ENCODE measurements at places on chromosomes 7 and 10.

- DNase-seq: no peak
Observed at GRCh38 chr10:113486531-113486930, 66.3 kb upstream of the HABP2 start.

DNA sequence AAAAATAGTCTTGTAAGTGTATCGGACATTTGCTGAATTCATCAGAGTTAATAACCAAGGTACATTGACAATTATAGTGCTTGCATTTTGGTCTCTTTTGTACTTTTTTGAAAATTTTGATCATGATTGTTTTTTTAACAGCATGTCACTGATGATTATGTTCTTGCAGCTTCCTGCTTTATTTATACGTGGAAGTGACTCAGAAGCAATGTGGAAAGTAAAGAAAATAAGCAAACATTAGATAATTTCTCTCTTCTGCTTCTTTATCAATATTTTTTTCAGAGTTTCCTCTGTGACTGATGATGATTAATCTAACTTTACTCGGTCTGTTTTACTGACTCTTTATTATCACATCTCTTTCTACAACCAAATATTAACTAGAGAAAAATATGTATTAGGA is 1351.9 kb downstream of the REEP3 start:
- no peak for DNase-seq

GRCh38 chr7:50615519-50616080 is 50.4 kb upstream of the DDC start:
- no peak for DNase-seq

DNA sequence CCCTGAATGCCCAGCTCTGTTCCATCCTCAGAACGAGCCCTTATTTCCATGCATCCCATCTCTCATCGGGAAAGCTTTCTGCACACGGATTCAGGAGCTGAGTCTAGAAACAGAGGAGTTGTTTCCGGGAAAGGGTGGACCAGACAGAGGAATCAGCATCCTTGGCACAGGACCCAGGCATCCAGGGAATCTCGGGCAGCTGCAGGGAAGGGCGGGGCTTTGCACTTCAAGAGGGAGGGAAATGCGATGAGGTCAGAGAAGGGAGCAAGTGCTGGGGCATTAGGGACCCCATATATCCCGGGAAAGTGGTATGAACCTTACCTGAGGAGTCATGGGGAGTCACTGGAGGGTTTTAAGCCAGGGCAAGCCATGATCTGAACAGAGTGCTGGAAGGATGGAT is 68.5 kb downstream of the NPTX2 start:
- no peak for DNase-seq

DNA sequence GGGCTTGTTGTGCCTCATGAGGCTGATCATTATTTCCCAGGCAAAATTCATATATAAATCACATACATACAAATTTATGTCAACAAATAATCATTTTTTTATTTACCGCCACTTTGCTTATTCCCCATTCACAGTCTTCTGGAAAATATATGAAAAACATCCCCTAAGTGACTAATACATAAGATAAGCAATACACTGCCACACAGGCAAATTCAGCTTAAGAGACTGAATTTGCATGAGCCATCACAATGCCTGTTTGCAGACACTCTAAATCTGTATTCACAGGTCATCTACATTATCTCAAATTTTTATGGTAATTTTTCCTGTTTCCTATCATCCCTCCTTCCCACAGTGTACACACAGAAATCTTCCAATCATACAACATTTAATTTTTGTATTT is 13.2 kb downstream of the OSBPL3 start:
- no peak for DNase-seq

GRCh38 chr10:95785317-95785716 is 29.4 kb downstream of the ENTPD1 start:
- no peak for DNase-seq

GRCh38 chr7:134737566-134738345 is 41.7 kb upstream of the CALD1 start:
- no peak for DNase-seq

DNA sequence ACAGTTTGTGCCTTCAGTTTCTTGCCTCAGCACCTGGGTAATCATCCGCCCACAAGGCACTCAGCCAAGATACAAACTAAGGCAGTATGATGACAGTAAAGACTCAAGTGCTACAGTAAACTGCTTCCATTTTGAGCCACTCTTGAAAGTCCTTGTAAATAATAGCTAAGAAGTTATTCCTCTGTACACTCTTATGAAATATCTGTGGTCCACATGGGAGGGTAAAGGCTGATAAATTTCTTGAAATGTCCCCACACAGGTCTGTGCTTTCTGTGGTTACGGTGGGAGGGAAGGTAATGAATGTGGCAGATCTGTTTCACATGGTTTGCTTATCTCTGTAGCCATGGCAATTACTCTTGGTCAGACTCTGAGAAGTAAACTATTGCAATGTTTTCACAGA is 551.0 kb upstream of the ZWINT start:
- DNase-seq: no peak

DNA sequence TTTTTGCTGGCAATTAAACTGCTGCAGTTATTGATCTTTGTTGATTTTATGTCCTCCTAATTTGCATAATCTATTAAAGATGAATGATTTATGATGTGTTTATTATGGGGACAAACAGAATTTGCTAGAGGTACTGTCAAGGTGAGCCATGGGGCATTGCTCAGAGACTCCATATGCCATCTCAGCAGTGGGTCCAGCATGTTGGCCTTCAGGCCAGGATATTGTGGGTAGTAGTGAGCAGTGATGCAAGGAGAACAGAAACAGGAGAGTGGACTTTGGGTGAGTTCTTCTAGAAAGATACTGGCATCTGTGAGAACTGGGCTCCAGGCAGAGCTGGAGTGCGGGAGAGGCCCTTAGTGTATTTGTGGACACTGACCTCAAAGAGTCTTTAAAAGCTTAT is 65.9 kb downstream of the PAX2 start:
- no peak for DNase-seq
